ENCODE measurements at places on chromosomes 5 and 9. TPM values are rescaled to one million over a fixed set of nuclear protein-coding genes. Genes with fewer than 3 reads are reported as not detected.

DNA sequence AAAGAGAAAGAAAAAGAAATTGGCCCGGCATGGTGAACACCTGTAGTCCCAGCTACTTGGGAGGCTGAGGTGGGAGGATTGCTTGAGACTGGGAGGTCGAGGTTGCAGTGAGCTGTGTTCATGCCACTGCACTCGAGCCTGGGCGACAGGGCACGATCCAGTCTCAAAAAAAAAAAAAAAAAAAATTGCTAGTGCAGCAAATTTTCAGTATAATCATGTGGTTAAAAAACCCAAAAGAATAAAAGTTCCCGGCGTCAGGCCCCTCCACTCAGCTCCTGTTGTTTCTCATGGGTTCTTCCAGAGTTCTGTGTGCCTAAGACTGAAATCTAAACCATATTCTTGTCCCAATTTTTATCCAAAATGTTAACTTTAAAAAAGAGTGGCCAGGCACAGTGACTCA is 49.1 kb downstream of the WNK2 start:
- no peak for DNase-seq

DNA sequence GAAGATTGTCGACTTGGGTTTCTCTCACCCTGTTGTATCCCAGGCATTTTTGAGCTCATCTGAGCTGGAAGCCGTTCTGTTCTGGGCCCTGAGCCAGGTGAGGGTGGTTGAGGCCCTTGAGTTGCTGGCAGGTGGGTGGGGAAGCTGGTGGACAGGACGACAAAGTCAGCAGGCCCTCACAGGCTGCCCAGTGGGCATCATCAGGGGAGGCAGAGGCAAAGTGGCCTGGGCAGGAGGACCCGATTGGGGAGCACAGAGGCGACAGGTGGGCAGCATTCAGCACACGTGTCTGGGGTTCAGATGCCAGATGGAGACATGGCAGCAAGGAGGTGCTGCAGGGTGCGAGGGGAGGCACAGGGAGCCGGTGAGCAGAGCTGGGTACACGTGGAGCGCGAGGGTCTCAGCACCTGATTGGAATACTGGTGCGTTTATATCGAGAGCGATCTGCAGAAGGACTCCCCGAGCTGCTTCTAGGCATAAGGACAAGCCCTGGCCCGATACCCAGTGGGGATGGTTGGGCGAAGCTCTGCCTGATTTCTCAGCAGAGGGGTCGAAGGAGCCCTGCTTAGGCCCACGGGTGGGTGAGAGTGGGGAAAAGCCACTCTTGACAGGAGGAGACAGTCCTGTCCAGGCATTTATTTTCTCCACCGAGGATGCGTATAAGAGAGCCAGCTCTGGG is 49.0 kb upstream of the SUSD3 start:
- no peak for DNase-seq

DNA sequence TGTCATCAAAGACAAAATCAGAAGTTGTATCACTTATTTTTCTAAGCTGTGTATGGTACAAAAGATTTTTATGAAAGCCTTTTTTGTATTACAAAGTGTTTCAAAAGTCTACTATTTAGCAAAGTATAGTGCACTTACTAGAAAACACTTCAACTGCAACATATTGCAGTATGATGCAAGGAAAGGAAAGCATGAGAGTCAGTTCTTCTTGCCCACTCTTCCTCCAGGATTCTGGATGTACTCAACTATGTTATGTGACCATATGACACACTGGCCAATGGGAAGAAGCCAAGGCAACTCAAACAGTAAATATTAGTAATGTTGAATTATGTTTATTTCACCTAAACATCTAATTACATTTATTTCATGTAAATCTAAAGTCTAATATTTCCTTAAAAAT is 49.5 kb upstream of the TYRP1 start:
- no peak for DNase-seq

DNA sequence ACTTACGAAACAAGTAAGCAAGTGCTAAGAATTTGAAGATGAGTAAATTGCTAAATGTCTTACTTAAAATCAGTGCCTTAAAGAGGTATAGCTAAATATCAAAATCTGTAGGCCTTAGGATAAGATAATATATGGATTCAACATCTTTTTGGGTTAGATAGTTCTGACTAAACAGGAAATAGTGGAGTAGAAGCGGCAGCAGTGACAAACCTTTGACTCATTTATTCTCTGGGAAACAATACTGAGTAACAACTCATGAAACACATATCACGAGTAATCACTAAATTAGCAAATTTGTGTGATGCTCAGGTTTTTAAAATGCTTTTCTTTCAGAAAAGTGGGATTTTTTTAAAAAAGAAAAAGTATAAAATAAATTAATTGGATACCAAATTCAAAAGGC is 762.1 kb upstream of the TYRP1 start:
- no peak for DNase-seq

GRCh38 chr5:113692466-113692865 is 179.0 kb downstream of the YTHDC2 start:
- DNase-seq, result no peak

The TPPP gene
- under 0.01 TPM for total RNA-seq

DNA sequence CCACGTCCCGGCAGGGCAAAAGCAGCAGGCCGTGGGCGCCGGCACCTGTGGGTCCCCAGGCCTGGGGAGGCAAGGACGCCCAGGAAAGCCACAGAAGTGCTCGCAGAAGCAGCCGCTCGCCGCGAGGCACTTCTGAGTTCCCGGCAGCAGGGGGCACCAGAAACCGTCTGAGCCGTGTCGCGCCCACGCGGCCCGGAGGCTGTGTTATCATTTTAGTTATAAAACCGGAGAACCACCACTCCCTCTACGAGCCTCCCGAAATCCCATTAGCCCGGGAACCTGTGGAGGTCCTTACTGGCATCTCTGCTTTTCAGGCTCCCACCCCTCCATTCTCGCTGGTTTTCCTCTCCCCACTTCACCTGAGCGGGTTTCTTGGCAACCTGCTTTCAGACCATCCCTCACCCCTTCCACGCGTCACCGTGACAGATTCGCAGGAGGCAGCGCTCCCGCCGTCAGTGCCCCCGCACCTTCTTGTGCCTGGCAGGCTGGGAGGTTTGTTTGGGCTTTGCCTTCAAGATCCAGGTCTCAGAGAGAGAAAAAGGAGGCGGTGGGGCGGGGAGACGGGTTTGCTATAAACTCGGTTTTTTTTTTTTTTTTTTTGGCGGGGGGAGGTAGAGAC is 2.3 kb downstream of the GDNF start:
- peak; percentile 72 for DNase-seq

DNA sequence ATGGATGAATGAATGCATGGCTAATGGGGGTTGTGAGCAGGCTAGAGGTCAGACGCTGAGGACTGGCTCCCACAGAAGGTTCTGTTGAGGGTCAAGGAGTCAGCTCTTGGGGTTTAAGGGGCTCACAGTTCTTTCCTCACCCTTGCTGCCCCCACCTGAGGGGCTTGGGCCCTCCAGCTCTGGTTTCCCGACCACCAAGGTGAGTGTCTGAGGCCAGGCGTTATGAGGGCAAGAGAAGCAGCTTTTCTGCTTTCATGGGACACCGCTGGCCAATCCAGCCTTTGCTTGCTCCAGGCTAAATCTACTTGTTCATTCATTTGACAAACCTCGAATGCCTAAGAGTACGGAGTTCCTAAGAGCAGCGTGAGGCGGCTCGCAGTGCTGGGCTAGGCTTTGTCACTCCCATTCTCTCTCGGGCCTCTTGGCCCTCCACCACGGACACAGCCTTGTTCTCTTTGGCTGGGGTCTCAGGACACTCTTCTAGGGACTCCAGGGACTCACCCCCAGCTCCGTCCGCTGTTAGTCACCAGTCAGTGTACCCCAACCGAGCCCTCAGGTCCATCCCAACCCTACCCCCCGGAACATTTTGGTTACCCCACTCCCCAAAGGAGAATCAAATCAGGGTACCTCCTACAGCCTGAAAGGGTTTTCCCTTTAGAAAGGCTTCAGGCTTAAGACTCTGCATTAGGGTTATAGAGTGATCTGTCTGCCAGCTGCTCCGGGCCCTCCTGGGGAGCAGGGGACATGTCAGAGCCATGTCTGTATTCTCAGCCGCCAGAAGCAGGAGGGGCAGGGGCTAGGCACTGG is 210.1 kb upstream of the MVB12B start:
- DNase-seq, result no peak

- no peak for DNase-seq
Observed at GRCh38 chr5:69329905-69330489, 2.6 kb downstream of the CCDC125 start.

DNA sequence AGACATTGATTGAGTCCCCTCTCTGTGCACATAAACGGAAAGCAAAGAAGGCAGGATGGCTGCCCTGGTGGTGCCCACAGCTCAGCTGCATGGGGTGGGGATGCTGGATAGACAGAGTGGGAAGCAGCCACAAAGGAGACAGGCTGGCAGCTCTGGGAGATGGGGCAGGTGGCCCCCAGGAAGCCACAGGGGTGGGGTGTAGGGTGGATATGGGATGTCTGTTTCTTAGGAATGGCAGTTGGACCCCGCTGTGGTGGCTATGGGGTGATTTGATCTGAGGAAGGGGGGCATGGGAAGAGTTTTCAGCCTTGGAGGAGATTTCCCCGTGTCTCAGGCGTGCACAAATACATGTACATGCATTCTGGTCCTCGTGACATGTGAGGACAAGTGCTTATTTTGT is 50.2 kb upstream of the VDAC1 start:
- no peak for DNase-seq

GRCh38 chr5:133041157-133041784 is 10.5 kb upstream of the HSPA4 start:
- no peak for DNase-seq

- no peak for DNase-seq
Observed at GRCh38 chr9:72909428-72909827, 43.4 kb downstream of the ALDH1A1 start.

GRCh38 chr5:69364414-69364813 is 4.9 kb downstream of the AK6 start:
- DNase-seq, result peak; percentile 20

GRCh38 chr5:64827703-64828102 is 59.0 kb downstream of the CWC27 start:
- no peak for DNase-seq

DNA sequence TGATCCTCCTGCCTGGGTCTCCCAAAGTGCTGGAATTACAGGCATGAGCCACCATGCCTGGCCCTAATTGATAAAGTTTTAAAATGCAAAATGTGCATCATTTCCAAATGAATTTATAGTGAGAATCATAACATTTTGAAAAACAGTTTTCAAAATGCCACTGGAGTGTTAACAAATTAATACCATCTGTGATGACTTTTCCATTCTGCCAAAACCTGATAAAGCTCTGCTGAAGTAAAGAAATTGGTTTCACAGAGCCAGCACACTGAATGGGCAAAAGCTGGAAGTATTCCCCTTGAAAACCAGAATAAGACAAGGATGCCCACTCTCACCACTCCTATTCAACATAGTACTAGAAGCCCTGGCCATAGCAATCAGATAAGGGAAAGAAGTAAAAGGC is 89.6 kb downstream of the MUSK start:
- no peak for DNase-seq

GRCh38 chr5:124156415-124156996 is 589.9 kb downstream of the ZNF608 start:
- peak; percentile 1 for DNase-seq

- DNase-seq, result no peak
Observed at GRCh38 chr9:37430841-37431597, 8.5 kb downstream of the GRHPR start.

DNA sequence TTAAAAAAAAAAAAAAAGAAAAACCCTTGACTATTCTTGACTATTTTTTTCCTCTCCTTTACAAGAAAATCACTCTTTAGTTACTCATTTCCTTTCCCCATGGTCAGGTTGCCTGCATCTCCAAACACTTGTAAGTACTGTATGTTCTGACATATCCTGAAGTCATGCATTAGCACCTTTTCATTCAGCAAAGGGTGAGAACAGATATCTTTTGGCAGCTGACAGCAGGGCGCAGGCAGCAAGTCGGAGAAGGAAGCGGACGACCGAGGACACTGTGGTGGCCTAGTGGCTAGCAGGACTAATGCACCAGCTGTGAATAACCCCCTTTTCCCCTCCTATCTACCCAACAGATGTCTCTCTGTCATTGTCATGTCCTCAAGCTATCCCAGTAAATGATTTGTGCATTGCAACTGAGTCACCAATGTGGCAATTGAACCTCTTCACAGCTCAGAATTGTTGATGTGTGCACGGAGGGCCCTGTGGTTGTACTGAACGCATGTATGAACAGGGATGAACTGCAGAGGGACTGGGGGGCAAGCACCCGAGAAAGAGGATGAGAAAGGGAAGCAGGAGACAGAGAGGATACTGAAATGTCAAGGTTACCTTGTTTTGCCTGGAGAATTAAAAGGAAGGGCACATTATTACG is 996.0 kb upstream of the ARRDC3 start:
- peak; percentile 2 for DNase-seq

DNA sequence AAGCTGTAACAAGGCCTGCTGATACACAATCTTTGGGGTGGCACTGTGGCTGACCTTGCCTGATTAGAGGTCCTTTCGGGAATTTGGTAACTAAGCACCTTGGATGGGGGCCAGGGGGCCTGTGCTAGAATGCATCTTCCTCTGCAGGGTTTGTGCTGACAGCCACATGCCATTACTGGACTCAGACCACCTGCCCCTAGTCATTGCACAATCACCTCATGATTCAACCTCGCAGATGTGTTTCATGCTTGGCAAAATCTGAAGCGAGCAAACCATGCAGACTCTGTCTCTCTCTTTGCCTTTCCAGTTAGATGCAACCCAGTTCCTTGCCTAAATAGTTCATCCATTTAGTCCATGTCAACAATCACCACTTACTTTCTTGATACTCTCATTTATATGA is 96.5 kb upstream of the ERCC6L2 start:
- DNase-seq, result no peak

The CCL21 gene
- 0.44 TPM for total RNA-seq

- no peak for DNase-seq
Observed at GRCh38 chr9:89786655-89787054, 181.8 kb downstream of the GADD45G start.

The PHYHD1 gene
- total RNA-seq, result 0.20 TPM

GRCh38 chr9:38412751-38413150 is 11.5 kb downstream of the IGFBPL1 start:
- DNase-seq, result no peak

DNA sequence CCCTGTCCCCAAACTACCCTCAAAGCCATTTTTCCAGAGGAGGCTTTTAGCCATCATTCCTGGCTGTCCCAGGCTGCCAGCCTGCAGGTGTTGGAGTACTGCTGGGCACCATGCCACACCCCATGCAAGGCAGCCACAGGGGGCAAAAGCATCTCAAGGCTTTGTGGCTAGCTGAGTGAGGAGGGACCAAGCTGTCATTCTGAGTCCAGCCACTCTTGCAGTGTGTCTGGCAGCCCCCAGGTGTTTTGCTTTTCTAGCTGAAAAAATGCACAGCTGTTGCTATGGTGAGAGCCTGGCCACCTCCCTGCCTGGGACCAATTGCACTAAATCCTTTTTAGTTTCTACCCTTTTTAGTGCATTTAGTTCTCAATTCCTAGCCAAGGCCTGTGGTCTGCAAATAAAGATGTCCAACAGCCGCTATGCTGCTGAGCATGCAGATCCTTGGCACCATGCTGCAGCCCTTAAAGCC is 50.4 kb upstream of the PTGS1 start:
- no peak for DNase-seq

The ZNF484 gene
- total RNA-seq, result 6.8 TPM
